ENCODE measurements at places on chromosomes 5 and 9.

DNA sequence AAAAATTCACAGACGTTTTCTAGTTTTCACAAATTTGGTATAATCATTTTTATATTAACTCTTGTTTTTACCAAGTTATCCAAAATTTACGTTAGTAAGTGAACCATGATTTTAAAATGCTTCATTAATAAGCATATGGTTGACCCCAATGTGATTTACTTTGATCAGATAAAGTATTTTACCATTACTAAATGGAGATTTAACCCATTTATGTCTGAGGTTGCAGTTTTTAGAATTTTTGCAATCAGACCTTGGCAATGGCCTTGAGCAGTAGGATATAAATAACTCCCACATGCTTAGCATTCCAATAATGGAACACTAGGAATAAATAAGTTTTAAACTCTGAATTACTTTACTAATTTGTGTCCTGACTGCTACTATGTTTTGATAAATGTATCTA, 84.6 kb downstream of the NDUFS4 start:
- no peak for DNase-seq

- DNase-seq: peak; percentile 14
Observed at GRCh38 chr9:17578577-17578910, 322 bp upstream of the SH3GL2 start.

DNA sequence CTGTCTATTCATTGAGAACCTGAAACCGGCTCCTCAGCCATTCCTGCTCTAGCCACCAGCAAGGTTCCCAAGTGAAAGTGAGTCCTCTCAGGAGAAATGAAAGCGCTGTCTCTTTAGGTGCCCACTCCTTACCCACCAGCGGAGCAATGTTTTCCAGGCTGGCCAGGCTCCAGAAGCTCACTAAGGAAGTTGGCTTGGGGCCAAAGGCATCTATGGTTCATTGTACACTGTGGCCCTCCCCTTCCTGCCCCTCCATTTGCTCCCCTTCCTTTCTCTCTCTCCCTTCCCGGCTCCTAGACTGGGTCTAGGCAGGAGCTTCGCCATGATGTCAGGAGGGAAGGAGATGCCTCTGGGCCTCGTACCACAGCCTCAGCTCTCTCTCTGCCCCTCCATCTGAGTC, 1.1 kb upstream of the GABRP start:
- DNase-seq: no peak

- no peak for DNase-seq
Observed at GRCh38 chr5:157710882-157711281, 20.3 kb upstream of the THG1L start.

GRCh38 chr9:128636024-128636390, 20.6 kb downstream of the DYNC2I2 start:
- DNase-seq: no peak
